ENCODE measurements at places on chromosomes 13 and 19.

DNA sequence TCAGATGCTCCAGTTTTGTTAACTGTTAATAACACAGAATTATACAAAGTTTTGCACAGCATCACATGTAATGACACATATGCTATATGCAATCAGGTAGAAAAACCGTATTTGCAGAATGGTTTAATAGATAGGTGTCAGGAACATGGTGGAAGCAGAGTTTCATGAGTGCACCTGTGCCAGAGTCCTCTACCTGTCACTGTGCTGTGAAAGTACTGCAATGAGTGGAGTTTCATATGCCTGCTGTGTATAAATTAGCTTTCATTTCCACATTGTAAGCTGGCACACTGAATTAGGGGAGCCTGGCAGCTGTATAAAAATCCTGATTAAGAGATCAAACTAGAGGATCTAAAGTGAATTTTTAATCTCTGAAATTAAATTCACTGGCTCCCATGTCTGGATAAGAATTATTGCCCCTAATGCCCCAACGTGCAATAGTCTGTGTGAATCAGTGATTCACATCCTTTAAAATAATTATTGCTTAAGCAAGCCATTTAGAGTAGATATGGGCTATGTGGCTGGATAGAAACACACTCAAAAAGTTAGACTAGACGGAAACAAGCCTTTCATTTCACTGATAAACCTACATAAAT lies 8.5 kb upstream of the EEF1AKMT1 start:
- no peak for DNase-seq

DNA sequence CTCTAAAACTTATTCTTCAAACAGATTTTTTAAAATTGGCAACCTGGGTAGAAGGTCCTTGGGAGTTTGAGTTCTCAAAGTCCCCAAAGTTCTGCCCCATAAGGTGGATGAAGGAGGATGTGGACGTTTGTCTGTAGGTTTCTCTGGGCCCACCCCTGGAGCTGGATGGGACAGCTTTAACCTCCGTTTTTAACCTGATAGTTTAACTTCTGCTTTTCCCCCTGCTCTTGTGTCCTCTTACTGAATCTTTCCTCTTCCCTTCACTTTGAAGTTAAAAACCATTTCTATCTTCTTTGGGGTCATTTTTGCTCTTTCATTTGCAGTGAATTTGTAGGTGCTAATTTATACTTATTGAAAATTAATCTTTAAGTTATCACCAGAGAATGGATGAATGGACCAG lies 79.1 kb downstream of the ESD start:
- DNase-seq, result no peak

GRCh38 chr13:37914781-37915391 lies 45.3 kb upstream of the TRPC4 start:
- DNase-seq, result no peak

DNA sequence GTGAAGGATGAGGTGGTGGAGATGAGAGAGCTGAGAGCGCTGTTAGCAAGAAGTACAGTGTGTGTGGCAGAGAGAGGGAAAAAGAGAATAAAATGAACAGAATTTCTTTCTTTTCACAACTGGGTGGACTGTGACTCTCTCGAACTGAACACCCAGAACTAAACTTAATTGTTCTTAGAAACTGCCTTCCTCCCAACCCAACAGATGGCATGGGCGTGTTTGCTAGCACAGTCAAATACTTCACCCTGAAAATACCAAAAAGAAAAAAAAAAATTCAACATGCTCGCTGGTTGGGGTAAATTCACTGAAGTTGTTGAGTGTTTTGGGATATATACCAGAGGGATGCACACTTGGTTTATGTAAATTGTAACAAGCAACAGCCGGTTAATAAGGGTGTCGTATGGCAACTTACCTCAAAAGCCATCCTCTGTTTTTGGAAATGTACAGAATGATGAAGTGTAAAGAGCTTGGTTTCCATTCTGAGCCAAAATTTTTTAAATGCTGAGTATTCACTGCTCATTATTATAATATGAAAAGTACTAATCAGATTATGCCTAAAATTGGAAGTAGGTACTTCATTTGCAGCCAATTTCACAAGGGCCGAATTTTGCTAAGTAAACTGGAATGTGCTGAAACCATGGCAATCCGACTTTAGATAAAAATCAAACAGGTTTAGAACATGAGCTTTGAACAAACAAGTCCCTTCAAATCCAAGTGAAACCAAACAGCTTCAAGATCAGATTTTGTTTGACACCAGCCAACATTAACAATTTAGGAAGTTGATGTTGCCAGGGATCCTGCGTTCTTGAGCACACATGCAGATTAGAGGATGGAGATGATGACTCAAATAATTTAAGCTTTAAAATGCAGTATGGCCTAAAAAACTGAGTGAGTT lies 115.8 kb downstream of the ZIC5 start:
- DNase-seq, result no peak

- no peak for DNase-seq
Observed at GRCh38 chr19:17863520-17864182, 3.9 kb downstream of the RPL18A start.

DNA sequence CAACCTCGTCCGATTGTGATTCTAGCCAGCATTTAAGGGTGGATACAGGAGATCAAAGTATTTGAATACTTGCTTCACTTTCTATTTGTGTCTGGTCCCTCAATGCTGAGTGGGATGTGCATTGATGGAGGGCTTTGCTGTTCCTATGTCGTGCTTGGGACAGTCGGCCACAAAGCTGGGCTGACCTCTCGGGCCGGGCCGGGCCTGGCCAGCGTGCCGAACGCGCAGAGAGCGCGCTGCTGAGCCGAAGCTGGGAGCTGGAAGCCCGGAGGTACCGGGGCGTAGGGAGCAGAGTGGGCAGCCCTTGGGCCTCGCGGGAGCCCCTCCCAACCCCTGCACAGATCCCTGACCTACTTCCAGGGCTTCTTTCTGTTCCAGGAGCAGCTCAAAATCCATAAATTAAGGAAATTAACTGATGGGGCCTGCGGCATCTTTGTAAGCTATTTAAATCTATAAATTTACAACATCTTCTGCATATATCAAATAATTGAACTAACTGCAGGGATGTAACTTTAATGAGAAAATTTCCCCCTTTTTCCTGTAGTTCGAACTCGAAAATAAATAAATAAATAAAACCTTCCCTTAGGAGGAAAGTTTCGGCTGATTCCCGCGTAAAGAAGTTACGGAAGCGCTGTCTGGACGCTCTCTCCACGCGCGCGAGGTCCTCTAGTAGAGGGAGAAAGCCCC lies 1.8 kb upstream of the KCTD15 start:
- DNase-seq, result no peak

- no peak for DNase-seq
Observed at GRCh38 chr19:33467851-33468250, 53.7 kb downstream of the PEPD start.

DNA sequence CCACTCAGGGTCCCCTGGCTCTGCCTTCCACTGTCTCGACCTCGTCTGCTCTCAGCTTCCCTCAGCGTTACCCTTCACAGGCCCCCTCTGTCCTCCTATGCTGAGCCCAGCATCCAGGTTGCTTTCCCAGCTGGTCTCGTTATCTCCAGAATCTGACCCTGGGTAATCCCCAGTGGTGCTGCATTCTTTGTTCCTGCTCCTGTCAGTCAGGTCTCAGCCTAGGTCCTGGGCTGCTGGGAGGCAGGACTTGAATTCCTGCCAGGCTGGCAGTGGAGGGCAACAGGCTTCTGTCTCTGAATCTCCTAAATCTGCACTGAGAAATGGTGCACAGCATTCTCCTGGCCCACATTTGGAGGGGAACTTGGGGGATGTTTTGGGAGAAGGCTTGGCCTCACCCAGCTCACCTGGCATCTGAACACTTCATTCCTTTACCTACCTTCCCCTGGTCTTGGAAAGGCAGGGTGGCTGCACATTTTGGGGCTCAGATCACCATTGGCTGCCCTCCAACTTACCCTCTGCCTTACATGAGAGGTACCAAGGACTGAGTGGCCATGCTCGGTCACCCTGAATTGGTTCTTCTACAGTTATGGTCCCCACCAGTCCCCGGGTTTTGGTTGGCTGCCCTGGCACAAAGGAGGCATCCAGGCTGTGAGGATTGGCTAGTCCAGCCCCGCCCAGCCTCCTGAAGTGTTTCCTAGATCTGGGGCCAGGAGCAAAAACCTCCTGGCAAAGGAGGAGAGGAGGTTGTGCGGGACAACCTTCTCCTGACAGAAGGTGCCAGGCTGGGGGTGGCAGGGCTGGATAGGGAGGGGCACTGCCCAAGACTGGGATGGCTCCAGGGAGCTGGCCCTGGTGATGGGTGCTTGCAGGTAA lies at the start of gene CYP4F8:
Gene CYP4F8, plus strand, starts transcription at position 712 of the 873 bp plus-strand sequence. CDS start 399 bp downstream, outside the sequence.
- no peak for DNase-seq

GRCh38 chr19:41426116-41426841 lies 895 bp downstream of the B3GNT8 start:
- DNase-seq, result no peak

- DNase-seq, result peak; percentile 52
Observed at GRCh38 chr13:110116072-110116487, 190.9 kb downstream of the COL4A1 start.

GRCh38 chr19:41552558-41552957 lies 23.4 kb upstream of the CEACAM21 start:
- DNase-seq, result no peak

GRCh38 chr19:34715357-34715756 lies 18.7 kb upstream of the ZNF181 start:
- DNase-seq, result no peak

DNA sequence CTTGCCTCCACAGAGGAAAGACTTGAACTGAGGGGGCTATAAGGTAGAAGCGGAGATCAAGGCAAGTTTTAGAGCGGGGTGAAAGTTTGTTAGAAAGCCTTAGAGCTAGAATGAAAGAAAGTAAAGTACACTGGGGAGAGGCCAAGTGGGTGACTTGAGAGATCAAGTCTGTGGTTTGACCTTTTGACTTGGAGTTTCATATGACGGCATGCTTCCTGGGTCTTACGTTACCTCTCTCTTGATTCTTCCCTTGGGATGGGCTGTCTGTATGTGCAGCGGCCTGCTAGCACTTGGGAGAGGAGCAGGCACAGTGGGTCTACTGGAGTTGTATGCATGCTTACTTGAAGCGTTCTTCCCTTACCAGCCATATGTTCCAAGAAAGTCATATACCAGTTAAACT lies 1768.5 kb downstream of the PCDH9 start:
- no peak for DNase-seq

DNA sequence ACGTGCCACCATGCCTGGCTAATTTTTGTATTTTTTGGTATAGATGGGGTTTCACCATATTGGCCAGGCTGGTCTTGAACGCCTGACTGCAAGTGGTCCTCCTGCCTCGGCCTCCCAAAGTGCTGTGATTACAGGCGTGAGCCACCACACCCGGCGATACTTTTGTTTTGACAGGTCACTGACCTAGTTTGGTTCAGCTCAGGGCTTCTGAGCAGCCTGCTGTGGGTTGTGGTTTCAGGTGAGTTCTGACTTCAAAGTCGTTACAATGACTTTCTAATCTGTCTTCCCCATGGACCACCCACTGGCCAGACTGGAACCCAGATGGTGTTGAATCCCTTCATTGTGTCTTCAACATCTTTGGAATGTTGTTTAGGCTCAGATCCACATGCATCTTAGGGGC lies 73.8 kb downstream of the TRPM4 start:
- DNase-seq, result no peak
